ENCODE measurements at places on chromosomes 4 and X.

DNA sequence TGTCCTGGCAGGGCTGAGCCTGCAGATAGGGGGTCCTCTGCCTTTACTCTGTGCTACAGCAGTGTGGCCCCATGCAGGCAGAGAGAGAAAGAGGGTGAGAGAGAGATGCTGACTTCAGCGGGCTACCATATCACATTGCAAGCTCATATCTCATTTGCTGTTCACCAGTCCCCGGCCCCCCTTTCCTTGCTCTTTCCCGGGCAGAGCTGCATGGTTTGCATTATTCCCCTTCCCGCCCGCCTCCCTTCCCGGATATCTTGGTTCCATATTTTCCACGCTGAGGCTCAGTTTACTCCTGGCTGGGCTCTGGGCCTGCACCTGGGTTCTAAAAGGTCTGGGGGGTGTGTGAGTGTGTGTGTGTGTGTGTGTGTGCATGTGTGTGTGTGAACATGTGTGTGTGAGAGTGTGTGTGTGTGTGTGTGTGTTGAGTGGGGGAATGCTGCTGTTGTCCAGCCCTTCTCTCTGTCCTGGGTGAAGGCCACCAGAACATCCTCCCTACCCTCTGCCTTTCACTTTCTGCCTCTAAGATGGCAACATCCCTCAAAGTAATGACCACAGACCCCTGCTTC lies 63.5 kb downstream of the PJA1 start:
- DNase-seq = no peak

DNA sequence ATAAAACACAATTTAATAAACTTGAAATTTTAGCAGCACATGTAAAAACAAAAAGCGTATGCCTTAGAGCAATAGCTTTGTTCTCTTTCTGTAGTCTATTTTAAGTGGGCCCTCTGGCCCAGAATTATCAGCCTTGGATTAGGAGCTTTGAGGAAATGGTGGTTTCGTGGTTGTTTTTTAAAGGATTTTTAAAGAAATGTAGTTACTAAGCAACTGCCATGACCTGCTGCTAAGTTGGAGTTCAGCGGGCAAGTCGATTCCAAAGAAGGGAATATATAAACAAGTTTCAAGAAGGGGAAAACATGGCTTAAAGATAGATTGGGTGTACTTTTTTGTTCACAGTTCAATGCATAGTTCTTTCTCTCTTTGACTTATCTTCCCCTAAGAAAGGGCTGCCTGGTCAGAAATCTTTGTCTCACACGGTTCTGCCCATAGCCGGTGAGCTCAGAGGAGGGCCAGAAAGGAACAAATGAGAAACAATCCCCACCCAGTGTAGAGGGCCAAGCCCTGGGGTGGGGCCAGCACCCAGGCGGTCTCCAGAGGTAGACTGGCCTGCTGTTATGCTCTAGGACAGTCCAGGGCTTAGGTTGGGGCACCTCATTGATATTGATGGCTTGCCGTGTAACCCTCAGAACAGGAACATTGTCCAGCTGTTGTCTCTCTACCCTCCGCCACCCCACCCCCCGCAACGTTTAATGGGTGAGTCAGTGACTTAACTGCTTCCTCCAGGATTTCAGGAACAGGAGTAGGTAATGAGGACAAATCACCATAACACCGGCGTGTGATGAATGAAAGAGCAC lies 32.5 kb downstream of the DLG3 start:
- no peak for DNase-seq

- DNase-seq = no peak
Observed at GRCh38 chr4:168610911-168611530, 114.2 kb downstream of the PALLD start.

DNA sequence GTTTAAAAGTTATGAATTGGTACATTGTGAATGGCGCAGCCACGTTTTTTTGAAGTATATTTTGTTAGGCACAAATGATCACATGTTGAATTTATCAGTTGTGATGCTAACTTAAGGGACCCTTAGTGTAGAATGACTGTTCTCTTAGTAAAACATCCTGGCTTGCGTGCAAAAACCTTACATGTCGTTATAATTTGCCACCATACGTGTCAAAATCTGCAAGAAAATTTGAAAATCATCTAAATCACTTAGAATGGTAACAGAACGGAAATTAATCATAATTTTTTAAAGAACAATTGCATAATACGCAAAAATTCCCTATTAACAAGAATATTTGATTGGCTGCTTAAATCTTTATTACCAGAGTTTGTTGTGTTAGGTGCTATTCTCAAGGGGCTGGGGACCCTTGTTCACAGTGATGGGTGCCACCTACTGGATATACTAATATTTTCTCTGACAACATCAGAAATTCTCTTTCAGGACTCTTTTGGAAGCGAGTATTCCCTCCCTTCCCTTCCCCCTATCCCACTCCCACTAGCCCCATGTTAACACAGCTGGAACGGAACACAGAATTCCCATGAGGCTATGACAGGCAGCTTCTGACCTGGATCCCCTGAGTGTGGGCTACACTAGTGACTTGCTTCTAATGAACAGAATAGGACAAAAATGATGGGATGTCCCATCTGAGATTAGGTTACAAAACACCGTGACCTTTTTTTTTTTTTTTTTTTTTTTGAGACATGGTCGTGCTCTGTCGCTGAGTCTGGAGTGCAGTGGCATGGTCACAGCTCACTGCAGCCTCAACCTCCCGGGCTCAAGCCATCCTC lies 71.8 kb downstream of the SUPT20HL2 start:
- peak; percentile 43 for DNase-seq

DNA sequence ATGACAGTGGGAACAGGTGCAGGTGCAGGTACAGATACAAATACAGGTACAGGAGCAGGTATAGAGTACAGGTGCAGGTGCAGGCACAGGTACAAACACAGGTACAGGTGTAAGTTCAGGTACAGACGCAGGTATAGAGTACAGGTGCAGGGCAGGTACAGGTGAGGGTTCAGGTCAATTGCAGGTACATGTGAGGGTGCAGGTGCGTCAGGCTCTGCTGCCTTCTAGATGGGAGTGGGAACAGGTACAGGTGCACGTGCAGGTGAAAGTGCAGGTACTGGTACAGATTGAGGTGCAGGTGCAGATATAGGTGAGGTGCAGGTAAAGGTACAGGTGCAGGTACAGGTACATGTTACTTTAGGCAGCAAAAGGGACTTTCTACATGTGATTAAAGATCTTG lies 85.7 kb downstream of the CRLF2 start:
- no peak for DNase-seq

DNA sequence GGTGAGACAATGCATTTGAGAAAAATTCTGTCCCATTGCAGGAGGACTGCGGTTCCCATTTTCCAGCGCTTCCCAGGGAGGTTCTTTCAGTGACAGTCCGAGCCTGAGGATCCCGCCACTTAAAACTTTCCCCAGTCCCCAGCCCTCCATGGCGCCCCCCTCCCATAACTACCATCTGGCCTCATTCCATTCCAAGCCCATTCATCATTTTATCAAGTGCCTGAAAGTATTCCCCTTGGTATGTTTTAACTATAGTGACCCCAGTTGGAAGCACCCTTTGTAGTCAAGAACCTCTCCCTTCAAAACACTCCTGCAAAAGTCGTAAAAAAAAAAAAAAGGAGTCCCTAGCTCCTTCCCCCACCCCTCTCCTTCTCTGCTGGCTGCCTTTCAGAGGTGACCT lies 1.2 kb downstream of the RASL11B start:
- no peak for DNase-seq

DNA sequence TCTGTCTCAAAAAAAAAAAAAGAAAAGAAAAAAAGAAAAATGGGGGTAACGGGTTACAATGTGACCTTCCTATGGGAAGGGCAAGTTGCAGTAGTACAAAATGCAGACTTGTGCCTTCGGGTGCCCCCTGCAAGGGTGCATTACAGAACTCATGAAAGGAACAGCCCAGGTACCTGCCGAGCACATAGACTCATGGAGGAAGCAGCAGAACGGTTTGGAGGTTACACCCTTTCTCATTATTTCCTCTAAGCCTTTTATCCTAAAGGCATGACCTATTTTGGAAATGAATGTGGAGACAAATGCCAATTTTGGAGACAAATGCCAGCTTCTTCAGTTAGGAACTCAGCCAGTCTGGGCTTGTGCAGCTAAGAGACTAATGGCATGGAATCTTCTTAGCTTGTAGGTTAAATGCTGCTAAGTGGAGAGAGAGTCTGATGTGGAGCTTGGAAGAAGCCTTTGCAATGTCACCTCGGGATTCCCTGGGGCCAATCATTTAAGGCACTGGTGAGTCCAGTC lies 44.1 kb upstream of the PRKX start:
- no peak for DNase-seq

- no peak for DNase-seq
Observed at GRCh38 chrX:68999356-68999755, 165.9 kb downstream of the PJA1 start.

DNA sequence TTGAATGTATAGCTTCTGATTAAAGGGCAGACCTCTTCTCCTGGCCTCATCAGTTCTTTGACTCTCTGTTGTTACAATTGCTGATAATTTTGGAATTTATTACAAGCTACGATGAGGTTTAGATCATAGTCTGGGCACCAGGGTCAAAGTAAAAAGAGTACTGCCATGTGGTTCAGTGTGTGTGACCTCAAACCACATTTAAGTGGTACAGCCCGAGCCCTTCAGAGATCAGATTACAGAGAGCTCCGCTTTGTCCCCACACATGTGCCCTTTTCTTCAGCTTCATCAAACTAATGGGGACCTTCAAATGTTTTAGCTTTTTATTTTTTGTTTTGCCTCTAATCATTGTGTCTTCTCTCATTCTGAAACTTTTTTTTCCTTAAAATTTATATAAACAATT lies 37.1 kb downstream of the SPANXN2 start:
- no peak for DNase-seq

DNA sequence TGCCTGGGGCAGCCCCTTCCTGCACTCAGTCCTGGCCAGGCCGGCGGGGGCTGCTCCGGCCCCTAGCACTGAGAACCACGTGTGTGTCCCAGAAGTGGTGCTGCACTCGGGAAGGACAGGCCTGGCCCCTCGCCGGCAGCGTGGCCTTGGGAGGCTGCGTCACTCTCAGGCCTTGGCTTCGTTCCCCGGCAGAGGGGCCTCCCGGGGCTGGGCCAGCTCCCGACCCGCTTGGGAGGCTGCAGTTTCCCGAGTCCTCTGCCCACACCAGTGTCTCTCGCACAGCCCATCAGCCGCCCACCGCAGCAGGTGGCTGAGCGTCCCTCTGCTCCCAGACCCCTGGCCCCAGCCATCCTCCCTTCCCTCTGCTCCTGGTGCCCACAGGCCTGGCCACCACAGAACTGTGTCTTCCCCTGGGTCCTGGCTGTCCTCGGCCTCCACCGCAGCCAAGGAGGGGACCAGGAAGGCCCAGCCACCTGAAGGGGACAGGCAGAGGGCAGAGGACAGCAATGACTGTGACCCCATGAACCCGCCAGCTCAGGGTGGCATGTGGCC lies 10.9 kb upstream of the CPLX1 start:
- no peak for DNase-seq

DNA sequence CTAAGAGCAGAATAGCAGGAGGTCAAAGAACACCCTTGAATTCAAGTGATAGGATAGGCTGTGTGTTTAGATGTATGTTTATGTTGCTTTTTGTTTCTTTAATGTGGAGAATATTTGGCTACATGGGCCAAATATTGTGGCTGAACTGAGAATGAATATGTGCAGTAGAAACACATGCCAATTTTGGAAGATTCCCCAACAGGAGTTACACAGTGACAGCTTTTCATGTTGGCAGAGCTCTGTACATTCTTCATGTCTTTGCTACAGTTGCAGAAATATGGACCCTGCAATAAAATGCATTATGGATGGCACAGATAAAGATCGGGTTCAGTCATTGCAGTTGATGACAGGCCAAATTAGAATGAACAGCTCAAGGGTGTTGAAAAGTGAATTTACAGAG lies 82.8 kb upstream of the SLC4A4 start:
- no peak for DNase-seq

DNA sequence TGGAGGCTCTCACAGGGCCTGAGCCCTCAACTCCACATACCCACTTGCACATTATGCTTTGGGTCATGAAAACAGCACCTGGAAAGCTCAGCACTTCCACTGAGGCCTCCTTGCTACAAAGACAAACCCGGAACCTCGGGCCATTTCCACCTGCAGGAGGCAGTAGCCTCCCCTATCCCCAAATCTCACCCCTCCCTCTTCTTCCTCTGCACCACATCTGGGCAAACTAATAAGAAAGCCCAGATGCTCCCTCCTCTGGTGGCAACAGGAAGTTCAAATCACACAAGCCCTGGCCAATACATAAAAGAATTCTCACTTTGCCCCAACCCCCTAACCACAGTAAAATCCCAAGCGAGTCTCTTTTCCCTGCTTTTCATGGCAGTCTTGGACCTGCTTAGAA lies 136.4 kb downstream of the MAPK10 start:
- no peak for DNase-seq

GRCh38 chrX:103687696-103688201 lies 1.2 kb upstream of the MORF4L2 start:
- peak; percentile 72 for DNase-seq

DNA sequence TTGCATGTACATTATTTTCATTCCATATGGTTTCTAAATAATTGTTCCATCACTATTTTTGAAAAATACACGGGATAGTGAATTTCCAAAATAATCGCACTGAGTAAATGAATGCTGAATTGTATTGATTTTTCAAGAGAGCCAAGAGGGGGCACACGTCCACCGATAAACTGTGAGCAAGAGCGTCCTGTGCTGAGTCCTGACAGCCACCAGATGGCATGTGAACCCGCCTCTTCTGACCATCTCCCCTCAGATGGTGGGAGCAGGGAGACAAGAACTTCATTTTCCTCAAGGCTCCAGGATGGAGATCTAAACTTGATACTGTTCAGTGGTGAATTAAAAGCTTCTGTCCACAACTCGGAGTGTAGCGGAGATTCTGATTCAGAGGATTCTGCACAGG lies 30.6 kb upstream of the IL9R start:
- peak; percentile 42 for DNase-seq

- no peak for DNase-seq
Observed at GRCh38 chr4:181077341-181077740, 1165.9 kb upstream of the TENM3 start.

DNA sequence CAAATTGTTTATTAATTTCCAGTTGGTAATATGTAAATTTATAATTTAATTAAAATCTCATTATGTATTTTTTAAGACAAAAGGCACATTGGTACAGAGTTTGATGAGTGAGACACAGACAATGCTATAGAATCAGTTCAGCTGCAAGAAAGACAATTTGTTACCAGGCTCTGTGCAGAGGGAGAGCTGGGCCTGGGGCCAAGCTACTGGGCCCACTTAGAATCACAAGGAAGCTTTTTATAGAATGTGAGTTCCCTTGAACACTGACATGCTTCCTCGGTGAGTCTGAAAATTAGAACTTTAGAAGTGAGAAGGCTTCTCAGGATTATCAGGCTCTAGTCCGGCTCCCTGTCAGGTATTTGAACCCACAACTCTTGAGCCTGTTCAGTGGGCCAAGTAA lies 129.0 kb downstream of the AFF2 start:
- no peak for DNase-seq

GRCh38 chrX:129875669-129876068 lies 30.3 kb upstream of the UTP14A start:
- DNase-seq = no peak

- no peak for DNase-seq
Observed at GRCh38 chr4:164937576-164938270, 39.7 kb downstream of the TRIM61 start.

- peak; percentile 3 for DNase-seq
Observed at GRCh38 chrX:70439016-70439415, 5.6 kb upstream of the DLG3 start.

- no peak for DNase-seq
Observed at GRCh38 chrX:111349101-111349500, 62.9 kb downstream of the DCX start.

- no peak for DNase-seq
Observed at GRCh38 chr4:176791591-176792325, 964 bp downstream of the VEGFC start.

- DNase-seq = no peak
Observed at GRCh38 chrX:80747832-80748231, 61.8 kb downstream of the BRWD3 start.

Data from CD4-positive, alpha-beta T cell treated with Interleukin-17A for 1 hour (primary cell).